Cardiac atrium fibroblast (primary cell): ENCODE measurements at places on chromosomes 16 and 17. TPM values are rescaled to one million over a fixed set of nuclear protein-coding genes. Genes with fewer than 3 reads are reported as not detected.

Gene PRSS21
- not detected in 2 replicates for total RNA-seq

Gene ITGAX
- not detected in 2 replicates for total RNA-seq

Gene MT3
- 0.81 TPM in 1 of 2 replicates, not detected in the other for total RNA-seq

Gene SPAG7
- 43.7 and 50.1 TPM in 2 replicates for total RNA-seq

Gene GAST
- total RNA-seq = not detected in 2 replicates

Gene CACNA1G
- 0.16 TPM in 1 of 2 replicates, not detected in the other for total RNA-seq

Gene KRTAP16-1
- total RNA-seq = not detected in 2 replicates

Gene SLFN12
- total RNA-seq = 23.8 and 33.0 TPM in 2 replicates

Gene KIF2B
- total RNA-seq = not detected in 2 replicates

Gene ZFP3
- 0.72 and 0.81 TPM in 2 replicates for total RNA-seq

Gene OR1F1
- total RNA-seq = not detected in 2 replicates

Gene CDK10
- total RNA-seq = 38.9 and 41.0 TPM in 2 replicates

Gene SMPD3
- total RNA-seq = not detected in 2 replicates

Gene SLC5A2
- not detected in 2 replicates for total RNA-seq

Gene RBFOX1
- total RNA-seq = not detected in 2 replicates

Gene KRT40
- not detected in 2 replicates for total RNA-seq

Gene KCNG4
- total RNA-seq = not detected in 2 replicates

Gene RPA1
- 12.3 and 46.8 TPM in 2 replicates for total RNA-seq

Gene PRSS53
- total RNA-seq = 2.6 and 6.1 TPM in 2 replicates

Gene LLGL1
- 39.2 and 43.4 TPM in 2 replicates for total RNA-seq

Gene TRPV3
- total RNA-seq = 0.32 and 9.2 TPM in 2 replicates

Gene TBC1D3E
- total RNA-seq = not detected in 2 replicates

Gene PIPOX
- not detected in 2 replicates for total RNA-seq

Gene SLC16A13
- 0.90 and 1.1 TPM in 2 replicates for total RNA-seq

Gene CFAP97D1
- not detected in 2 replicates for total RNA-seq

Gene NAA60
- 16.8 and 19.1 TPM in 2 replicates for total RNA-seq

Gene TTYH2
- total RNA-seq = 6.0 and 11.9 TPM in 2 replicates

Gene OR1A1
- total RNA-seq = not detected in 2 replicates

Gene DOC2A
- total RNA-seq = not detected in 2 replicates

Gene ABI3
- 0.36 and 0.49 TPM in 2 replicates for total RNA-seq

Gene KRT14
- not detected in 2 replicates for total RNA-seq

Gene KRTAP9-8
- total RNA-seq = not detected in 2 replicates

Gene LRRC37A
- total RNA-seq = 1.5 and 3.8 TPM in 2 replicates

Gene TNS4
- total RNA-seq = 0.16 TPM in 1 of 2 replicates, not detected in the other

Gene DRC7
- not detected in 2 replicates for total RNA-seq

Gene USP10
- 33.6 and 37.6 TPM in 2 replicates for total RNA-seq

Gene KRT15
- total RNA-seq = 9.6 TPM in 1 of 2 replicates, not detected in the other
